EL (cell line): ENCODE measurements at places on chromosomes 5 and 9.

- no peak for DNase-seq
Observed at GRCh38 chr5:151148583-151148982, 9.0 kb downstream of the ANXA6 start.

DNA sequence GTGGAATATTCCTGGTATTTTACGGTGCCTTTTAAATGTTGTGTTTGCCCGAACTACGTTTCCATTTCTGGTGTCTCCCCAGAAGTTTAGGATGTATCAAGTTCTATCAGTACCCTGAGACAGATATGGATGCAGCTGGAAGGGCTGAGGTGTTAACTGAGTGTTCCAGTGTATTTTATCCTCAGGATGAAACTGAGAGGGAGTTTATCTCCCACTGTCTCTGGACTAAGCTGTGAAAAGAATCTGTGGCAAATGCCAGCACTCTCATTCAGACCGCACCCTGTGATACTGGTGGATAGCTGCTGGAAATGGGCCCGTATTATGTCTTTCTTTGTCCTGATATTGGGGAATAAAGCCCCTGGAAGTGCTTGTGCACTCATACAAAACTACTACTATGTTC lies 887.2 kb upstream of the TYRP1 start:
- DNase-seq, result no peak

- DNase-seq, result no peak
Observed at GRCh38 chr5:154109416-154110106, 70.8 kb downstream of the MFAP3 start.

DNA sequence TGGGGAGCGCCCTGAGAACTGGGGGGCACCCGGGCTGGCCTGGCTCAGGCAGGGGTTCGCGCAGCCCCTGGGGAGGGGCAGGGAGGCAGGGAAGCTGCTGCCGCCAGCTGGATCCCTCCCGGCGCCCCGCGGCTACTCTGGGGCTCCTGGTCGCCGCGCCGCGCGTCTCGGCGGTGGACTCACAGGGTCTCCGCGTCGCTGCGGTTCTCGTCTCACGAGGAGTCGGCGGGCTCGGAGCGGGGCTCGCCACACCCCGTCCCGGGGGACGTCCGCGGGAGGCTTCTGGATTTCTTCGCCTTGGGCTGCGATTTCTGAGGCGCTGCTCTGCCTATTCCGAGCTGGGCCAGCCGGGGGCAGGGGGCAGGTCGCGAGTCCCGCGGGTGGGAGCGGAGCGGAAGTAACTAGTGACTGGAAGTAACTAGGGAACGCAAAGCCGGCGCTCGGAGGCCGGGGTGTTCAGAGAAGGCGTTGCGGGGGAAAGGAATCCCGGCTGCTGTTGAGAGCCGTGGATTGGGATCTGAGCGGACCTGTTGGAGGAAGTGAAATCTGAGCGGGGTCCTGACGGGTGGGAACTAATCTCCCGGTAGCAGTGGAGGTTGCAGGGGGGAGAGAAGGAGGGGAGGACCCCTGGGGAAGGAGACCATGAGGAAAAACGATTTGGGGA lies 511 bp downstream of the CYSTM1 start:
- DNase-seq, result peak; percentile 73

- DNase-seq, result no peak
Observed at GRCh38 chr9:106487266-106487665, 375.7 kb upstream of the ZNF462 start.

- DNase-seq, result no peak
Observed at GRCh38 chr9:76423216-76424177, 29.3 kb upstream of the RFK start.

- DNase-seq, result peak; percentile 41
Observed at GRCh38 chr5:112228667-112229066, 190.4 kb downstream of the EPB41L4A start.
